ENCODE measurements at places on chromosomes 13 and 19. TPM values are rescaled to one million over a fixed set of nuclear protein-coding genes. Genes with fewer than 3 reads are reported as not detected.

PAF1 gene
- 77.0 TPM for total RNA-seq

RDH13 gene
- 19.6 TPM for total RNA-seq

AMER2 gene
- total RNA-seq, result not detected

CGB8 gene
- total RNA-seq, result 5.3 TPM

RHPN2 gene
- total RNA-seq, result 59.2 TPM

MKNK2 gene
- 49.7 TPM for total RNA-seq

Measured in A549 treated with DMSO at 1 μM for 4 hours (cell line).